ENCODE measurements at places on chromosomes 12 and 14.

DNA sequence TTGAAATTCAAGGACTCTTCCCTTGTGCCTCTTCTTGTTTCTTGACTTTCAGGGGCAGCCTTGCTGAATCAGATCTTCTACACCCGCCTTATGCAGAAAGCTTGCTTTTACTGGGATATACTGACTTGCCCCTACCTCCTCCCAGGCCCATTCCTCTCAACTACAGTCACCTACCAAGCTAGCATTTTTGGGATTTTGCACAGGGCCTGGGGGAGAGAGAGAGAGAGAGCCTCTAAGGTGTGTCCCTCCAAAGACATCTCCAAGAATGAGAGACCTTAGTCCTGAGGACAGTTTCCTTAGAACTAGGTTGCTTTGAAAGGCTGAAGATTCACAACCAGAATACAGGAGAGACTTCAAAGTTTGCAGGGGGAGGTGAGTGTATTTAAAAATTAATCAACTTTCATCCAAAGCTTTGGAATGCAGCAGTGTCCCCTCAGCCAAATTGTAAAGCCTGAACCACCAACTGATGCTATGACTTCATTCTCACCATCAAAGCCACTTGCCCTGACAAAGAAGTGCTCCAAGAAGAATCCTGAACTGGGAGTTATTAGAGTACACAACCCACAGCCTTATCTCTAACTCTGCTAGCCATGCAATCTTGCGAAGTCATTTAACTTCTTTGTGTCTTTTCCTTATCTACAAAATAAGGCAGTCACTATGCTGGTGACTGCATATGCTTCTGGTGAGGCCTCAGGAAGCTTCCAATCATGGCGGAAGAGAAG is 96.1 kb upstream of the EGLN3 start:
- DNase-seq, result no peak

DNA sequence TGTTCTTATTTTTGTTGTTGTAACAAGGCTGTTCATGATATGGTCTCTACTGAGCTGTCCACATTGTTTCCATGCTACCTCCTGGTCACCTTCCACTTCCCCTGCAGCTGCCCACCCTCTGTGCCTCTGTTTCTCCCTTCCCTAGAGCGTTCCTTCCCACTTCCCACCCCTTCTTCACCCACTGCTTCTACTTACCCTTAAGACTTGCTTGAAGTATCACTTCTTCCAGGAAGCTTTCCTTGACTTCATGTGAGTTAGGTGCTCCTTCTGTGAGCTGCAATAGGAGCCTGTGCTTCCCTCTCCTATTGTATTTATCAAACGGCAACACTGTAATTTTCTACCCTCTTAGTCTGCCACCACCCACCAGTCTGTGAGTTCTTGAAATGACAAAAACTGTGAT is 286.8 kb upstream of the AMIGO2 start:
- DNase-seq, result no peak

GRCh38 chr14:91929700-91930099 is 17.8 kb downstream of the FBLN5 start:
- DNase-seq, result no peak

- no peak for DNase-seq
These were observed 182.3 kb downstream of the SYNE2 start for GRCh38 chr14:64035143-64035542.

- DNase-seq, result no peak
These were observed 83.7 kb downstream of the PHETA1 start for GRCh38 chr12:111285200-111285599.

- no peak for DNase-seq
These were observed 62.6 kb upstream of the TMCC3 start for GRCh38 chr12:94712815-94713515.

DNA sequence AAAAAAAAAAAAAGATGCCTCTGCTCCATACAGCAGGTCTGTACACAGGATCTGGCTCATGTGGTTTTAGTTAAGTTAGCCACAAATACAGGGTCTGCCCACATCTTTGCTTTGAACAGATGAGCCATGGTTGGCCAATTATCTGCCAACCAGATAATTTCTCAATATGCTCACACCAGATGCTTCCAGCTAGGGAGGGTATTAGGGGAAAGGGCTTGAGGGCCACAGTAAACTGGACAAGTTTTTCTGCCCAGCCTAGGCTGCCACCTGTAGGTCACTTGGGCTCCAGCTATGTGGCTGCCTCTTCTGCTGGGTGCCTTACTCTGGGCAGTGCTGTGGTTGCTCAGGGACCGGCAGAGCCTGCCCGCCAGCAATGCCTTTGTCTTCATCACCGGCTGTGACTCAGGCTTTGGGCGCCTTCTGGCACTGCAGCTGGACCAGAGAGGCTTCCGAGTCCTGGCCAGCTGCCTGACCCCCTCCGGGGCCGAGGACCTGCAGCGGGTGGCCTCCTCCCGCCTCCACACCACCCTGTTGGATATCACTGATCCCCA is 776 bp downstream of the RDH5 start:
- no peak for DNase-seq

DNA sequence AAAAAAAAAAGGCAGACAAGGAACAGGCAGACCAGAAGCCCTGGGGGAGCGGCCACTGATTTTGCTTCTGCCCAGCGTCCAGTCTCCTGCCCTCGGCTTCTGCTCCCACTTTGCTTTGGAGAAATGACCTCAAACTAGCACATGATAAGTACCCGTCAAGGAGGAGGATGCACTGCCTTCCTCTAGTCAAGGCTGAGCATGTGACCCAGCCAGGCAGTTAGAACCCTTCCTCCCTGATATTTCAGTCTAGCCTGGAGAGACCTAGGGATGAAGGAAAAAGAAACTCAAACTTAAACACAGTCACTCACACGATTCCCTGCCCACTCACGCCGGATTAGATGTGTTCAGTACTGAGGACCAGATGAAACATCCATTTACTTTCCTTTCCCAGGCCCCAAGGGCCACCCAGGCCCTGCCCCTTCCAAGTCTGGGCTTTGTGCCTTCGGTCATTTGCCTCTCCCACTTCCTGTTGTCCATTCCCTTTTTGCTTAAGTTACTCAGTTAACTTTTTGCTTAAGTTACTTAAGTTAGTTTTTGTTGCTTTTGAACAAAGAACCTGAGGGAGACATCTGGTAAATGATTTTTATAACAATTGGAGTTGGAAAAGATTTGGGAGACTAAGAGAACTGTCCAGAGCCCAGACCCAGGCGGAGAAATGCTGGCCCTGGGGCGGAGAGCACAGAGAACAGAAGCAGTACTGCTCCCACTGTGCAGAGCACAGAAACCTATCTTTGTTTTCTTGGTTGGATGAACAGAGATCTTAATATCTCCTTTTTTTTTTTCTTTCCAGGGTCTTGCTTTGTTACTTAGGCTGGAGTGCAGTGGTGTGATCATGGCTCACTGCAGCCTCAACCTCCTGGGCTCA is 23.0 kb upstream of the TTC7B start:
- DNase-seq, result no peak

GRCh38 chr12:59194794-59195193 is 274.5 kb upstream of the LRIG3 start:
- no peak for DNase-seq

- DNase-seq, result no peak
These were observed 16.7 kb downstream of the TMEM132D start for GRCh38 chr12:129887101-129887500.

GRCh38 chr14:75783184-75783583 is 122.1 kb downstream of the TTLL5 start:
- DNase-seq, result no peak

GRCh38 chr12:108704527-108704926 is 26.8 kb downstream of the CORO1C start:
- no peak for DNase-seq

DNA sequence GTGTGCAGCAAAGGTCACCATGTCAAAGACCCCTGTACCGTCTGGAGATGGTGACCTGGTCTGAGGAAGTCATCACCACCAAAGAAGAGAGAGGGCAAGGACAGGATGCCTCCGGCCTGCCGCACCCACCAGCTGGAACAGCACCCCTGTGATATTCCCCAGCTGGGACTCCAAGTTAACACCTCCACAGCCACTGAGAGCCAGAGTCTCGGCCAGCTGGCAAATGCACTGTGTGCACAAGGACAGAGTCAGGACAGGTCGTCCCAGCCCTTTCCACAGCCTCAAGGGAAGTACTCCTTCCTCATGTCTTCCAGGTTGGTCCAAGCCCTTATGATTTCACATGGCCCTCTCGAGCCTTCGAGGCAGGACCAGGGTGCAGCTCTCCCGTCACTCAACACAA is 19.3 kb upstream of the FKBP4 start:
- no peak for DNase-seq

- no peak for DNase-seq
These were observed 396.1 kb downstream of the TMTC2 start for GRCh38 chr12:83082690-83083276.

DNA sequence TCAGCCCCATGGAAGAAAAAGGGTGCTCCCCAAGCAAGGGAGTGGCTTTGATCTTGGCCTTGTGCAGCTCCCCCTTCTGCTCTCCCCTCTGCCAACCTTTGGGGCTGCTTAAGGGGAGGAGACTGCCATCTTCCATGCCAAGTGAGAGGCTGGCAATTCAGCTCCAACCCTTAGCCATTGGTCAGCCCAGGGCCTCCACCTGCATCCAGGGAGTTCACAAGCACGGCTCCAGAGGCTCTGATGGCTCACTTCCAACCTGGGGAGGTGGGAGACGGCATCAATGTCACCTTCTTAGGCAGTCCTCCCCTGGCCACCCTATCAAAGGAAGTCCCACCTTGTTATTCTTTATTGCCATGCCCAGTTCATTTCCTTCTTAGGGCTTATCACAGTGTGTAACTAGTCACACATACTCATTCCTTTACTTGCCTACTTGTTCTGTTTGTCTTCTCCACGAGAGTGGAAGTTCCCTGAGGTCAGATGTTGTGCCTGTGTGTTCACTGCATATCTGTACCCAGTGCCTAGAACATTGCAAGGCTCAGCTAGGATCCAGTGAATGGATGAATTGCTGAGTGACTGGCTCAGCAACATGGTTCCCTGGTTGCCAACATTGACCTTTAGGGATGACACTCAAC is 5.0 kb downstream of the HDAC7 start:
- no peak for DNase-seq

GRCh38 chr14:90536092-90536491 is 139.3 kb downstream of the CALM1 start:
- no peak for DNase-seq

GRCh38 chr12:60263836-60264493 is 668.1 kb downstream of the SLC16A7 start:
- DNase-seq, result no peak

- DNase-seq, result no peak
These were observed 139.7 kb downstream of the KCNH5 start for GRCh38 chr14:62905566-62905965.

GRCh38 chr12:58309806-58310205 is 368.4 kb downstream of the ATP23 start:
- no peak for DNase-seq

DNA sequence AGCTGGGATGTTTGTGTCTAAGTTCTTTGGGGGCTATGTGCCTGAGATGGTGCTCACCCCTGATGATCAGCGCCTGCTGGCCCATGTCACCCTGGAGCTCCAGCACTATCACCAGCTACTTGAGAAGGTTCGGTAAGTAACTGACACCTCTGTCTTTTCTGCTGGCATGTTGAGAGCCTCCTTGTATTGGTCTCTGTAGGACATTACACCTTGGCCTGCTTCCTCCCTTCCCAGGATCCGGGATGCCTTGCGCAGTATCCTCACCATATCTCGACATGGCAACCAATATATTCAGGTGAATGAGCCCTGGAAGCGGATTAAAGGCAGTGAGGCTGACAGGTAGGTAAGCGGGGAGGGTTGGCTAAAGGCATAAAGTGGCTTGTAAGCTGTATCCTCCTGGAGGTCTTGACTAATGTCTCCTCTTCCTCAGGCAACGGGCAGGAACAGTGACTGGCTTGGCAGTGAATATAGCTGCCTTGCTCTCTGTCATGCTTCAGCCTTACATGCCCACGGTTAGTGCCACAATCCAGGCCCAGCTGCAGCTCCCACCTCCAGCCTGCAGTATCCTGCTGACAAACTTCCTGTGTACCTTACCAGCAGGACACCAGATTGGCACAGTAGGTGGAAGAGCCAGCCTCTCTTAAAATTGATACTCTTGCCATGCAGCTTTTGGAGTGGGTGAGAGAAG is 5.5 kb downstream of the DDIT3 start:
- DNase-seq, result no peak

- DNase-seq, result no peak
These were observed 36.7 kb upstream of the RIMBP2 start for GRCh38 chr12:130752692-130753230.

- DNase-seq, result no peak
These were observed 187.9 kb downstream of the EPS8 start for GRCh38 chr12:15601210-15601800.

- DNase-seq, result no peak
These were observed 218.9 kb upstream of the CDKN3 start for GRCh38 chr14:54177641-54178621.

DNA sequence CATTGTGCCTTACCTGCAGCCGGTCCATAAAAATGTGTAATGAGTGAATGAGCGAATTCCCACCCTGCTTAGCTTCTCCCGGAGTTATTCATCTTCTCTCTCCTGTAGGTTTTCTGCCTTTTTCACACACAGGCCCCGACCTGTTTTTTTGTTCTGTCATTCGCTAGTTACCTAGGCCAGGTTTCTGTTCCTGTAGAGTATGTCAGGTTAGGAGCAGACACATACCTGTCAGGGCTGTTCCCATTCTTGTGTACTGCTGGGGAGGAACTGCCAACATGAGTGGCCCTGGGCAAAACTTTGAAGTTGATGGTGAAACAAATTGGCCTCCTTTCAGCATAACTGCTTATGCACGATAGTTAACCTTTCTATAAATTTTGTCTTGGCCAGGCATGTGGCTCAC is 140.1 kb downstream of the SYNE2 start:
- no peak for DNase-seq

DNA sequence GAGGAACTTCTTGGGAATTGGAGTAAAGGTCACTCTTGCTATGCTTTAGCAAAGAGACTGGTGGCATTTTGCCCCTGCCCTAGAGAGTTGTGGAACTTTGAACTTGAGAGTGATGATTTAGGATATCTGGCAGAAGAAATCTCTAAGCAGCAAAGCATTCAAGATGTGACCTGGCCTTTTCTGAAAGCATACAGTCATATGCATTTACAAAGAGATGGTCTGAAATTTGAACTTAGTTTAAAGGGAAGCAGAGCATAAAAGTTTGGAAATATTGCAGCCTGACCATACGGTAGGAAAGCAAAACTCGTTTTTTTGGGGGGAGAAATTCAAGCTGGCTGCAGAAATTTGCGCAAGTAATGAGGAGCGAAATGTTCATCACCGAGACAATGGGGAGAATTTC is 60.9 kb downstream of the NUBPL start:
- DNase-seq, result no peak

GRCh38 chr12:74559728-74560127 is 22.1 kb downstream of the ATXN7L3B start:
- no peak for DNase-seq

GRCh38 chr12:112126911-112127310 is 1.6 kb downstream of the TRAFD1 start:
- DNase-seq, result no peak
